GM03348 (cell line): ENCODE measurements at places on chromosomes 1 and 21.

DNA sequence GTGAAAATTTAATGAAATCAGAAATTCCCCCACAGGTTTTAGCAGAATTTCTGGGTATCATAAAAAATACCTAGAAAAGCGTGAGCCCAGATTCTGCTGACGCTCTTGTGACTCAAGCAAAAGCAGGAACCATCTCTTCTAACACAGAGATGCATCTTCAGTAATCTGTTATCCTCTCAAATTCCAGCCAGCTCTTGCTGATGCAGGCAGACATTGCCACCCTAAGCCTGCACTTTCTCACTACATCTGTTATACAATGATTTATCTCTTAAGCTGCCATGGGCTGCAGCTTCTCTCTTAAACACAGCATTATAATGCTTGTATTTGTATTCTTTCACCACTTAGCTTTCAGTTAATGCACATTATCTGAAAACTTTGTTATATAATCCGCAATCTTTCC, 113.0 kb upstream of the RGS1 start:
- no peak for DNase-seq

GRCh38 chr1:60731321-60731720, 351.0 kb upstream of the NFIA start:
- no peak for DNase-seq

DNA sequence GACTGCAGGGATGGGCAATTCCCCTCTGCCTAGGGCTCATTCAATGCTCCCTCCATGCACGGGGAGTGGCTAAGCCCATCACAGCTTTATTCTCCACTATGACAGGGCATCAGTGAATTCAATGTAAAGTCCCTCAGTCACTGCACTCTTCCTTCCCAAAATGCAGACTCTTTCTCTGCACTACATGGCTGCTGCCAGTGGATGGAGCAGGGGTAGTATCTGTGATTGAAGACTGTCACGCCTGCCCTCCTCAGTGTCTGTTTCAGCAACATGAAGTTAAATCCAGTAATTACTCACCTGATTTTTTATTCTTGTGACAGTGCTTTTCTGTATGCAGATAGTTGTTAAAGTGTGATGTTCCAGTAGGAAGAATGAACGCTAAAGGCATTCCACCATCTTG, 1323.2 kb downstream of the AMY1C start:
- DNase-seq, result no peak

- DNase-seq, result no peak
These were observed 1.5 kb downstream of the KCNA3 start for GRCh38 chr1:110673197-110673701.

DNA sequence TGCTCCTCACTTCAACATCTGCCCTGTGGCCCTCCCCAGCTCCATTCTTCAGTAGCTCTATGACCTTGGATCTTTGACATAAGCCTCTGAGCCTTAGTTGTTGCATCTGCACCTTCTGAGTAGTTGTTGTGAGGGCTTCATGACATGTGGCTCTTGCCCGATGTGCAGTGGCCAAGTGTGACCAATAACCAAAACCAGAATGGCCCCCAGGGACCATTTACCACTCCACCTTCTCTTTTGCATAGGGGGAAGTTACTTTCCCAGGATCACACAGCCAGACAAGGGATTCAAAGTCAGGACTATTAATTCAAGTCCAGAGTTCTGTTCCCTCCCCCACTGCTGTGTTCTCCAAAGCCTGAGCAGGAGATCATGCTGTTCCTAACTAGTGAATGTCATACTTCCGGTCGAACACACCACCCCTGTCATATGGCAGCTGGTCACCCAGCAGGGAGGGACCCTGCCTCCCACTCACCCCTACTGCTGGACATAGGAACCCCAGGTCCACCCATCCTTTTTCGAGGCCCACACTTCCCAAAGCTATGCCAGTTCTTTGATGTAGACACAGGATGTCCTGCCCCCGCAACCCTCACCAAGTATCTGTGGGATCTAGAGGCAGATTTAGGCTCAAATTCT, 4.0 kb downstream of the FGR start:
- DNase-seq, result no peak
